H7 (cell line): ENCODE measurements at places on chromosomes 5 and 9.

DNA sequence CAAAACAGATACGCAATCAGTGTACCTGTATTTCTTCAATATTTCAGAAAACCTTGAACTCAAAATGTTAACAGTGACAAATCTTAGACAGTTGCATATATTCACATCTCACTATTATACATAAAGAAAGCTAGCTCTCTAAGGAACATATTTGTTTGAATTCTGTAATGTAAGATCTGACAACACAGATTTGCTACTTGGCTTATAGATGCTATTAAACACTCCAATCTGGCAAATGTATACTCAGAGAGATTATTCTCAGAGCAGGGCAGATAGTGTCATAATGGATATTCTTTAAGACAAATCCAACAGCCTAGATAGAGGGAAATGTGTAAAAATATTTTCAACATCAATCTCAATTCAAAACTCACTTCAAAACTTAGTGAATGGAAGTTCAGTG, 794.5 kb upstream of the CDH9 start:
- no peak for DNase-seq

- no peak for DNase-seq
These were observed 406.9 kb upstream of the ACTBL2 start for GRCh38 chr5:57889558-57889957.

- no peak for DNase-seq
These were observed 45.8 kb downstream of the KIAA1958 start for GRCh38 chr9:112532427-112532826.

- DNase-seq, result no peak
These were observed 203.2 kb downstream of the RAB3C start for GRCh38 chr5:58786035-58786434.

DNA sequence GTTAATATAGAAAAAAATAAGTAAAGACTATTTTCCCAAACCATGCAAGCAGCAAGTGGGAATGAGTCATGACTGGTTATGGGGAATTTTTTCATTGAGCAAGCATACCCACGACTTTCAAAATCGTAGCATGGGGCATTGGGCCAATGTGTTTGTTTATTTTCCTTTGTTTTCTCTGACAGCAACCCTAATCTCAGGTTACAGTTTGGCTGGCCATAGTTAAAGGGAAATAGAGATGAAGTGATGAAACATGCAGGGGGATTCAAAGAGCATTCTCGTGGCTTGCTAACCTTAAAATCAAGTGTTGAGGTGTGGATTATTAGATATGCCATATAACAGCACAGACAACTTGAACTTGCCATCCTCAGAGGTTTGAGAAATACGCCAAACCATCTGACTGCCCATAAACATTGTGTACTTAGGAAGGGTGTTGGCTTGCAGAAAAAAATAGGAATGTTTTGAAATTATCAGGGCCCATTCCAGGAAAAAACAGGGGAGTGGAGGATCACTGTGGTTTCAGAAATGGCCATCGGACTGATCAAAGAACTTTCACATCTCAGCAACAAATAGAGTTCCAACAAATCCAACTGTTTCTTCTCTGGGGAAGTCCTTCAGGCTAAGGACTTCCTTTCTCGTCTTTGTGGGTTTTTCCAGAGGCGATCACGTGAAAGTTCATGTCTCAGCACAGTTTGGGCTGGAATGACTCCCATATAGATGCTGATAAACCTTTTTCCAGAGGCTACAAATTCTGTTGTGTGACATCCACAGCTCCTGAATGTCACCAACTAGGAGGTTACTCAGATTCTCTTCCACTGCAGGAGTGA, 259.1 kb downstream of the SYK start:
- no peak for DNase-seq
